Renal cortex interstitium (tissue), 15 donors: ENCODE measurements at places on chromosomes 12 and 14.
A peak's percentile ranks its signal among the peaks of the same experiment; 100 is the strongest.

GRCh38 chr12:43294916-43295315 lies 257.1 kb downstream of the ADAMTS20 start:
- DNase-seq = no peak

GRCh38 chr14:103155010-103155409 lies 31.7 kb downstream of the TNFAIP2 start:
- DNase-seq = no peak

DNA sequence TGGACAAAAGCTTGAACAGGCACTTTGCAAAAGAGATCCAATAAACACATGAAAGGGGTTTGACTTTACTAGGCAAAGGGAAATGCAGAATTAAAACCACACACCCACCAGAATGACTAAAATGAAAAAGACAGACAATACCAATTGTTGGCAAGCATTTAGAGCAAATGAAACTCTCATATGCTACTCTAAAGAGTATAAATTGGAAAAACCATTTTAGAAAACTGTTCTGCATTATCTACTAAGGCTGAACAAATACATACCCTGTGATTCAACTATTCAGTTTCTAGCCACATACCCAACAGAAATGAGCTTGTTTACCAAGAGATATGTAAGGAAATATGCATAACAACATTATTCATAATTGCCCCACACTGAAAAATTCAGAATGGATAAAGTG lies 8.5 kb upstream of the IL22 start:
- no peak for DNase-seq

DNA sequence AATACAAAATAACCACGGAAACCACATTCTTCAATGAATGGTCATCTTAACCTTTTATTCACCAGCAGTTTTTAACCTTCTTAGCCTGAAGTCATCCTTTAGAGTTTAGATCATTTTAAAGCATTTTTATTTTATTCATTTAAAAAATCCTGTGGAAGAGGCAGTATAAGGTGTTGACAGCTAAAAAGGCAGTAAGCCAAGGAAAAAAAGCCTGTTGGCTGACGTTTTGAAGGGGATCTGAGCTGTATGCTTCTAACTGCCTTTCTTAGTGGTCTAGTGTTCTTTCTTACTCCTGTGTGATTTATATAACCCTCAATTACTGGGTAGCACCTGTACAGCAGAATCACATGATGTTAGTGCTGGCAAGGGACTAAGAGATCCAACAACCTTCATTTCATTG lies 438.3 kb upstream of the SEL1L start:
- DNase-seq = no peak

GRCh38 chr12:83889745-83890144 lies 1022.9 kb downstream of the SLC6A15 start:
- no peak for DNase-seq

GRCh38 chr14:90087433-90087832 lies 25.6 kb downstream of the KCNK13 start:
- DNase-seq = no peak

GRCh38 chr14:64550621-64551333 lies 1.0 kb downstream of the PPP1R36 start:
- no peak for DNase-seq

DNA sequence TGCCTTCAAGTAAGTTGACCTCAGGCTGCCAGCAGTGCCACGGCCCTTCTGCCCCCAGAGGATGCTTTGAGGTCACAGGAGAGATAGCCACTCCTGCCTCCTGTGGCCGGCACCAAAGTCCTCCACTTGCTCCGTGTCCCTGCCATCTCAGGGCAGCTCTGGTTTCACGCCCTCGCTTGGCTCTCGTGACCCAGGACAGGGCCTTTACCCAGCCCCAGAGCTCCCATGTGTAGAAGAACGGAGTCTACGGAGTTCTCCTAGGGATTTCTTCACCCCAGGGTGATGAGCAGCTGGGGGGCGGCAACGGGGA lies 178.1 kb downstream of the ADGRD1 start:
- no peak for DNase-seq

- DNase-seq = no peak
Measured at GRCh38 chr14:68135566-68135965, 316.0 kb downstream of the RAD51B start.

DNA sequence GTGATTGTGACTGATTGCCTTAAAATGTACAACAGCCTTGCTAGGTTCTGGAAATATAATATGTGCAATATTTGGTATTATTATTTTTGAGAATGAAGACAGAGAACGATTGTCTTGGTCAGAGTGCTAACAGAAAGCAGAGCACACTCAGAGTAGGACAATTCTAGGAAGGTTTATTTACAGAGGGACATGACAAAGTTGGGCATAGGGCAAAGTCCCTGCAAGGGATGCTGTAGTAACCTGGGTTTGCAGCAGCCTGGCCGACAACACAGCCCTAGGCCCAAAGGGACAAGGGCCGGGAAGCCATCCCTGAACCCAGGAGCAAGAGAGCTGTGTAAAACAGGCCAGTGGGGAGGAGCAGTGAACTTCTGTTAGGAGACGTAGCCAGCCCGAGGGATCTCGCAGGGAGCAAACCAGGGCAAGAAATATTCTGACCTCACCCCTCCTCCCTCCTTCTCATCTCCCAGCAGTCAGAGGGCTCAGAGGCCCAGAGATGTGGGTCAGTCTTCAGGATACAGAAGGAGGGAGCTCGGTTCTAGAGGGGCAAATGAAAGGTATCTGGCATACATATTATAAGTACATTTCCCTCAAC lies 51.0 kb upstream of the FERMT2 start:
- no peak for DNase-seq

- no peak for DNase-seq
Measured at GRCh38 chr14:100907240-100907639, 3.7 kb upstream of the RTL1 start.

DNA sequence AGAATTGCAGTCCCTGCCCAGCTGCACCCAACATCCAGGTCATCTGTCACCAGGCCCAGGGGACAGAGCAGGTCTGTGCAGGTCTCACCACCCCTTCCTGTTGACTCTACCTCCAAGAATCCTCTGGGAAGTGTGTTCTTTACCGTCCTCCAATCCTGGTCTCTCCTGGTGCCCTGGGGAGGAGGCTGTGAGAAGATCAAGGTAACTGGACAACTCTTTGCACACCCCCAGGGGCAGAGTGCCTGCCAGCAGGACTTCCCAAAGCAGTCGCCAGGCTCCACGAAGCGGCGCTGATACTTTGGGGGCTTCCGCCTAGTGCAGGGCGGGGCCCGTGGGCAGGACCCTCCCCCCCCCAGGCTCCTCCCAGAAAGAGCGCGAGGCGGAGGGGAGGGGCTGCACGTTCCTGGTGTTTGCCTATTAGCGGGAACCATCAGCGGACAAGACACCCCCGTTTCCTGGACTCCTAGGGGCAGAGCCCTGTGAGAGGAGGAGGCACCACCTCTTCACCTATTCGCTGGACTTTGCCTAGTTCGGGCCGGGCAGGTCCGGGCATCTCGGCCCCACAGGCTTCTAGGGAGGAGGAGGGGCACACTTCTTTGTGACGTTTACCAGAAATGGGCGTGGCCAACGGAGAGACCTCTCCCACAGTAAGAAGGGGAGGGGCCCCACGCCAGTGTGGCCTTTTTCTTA lies 918.0 kb downstream of the AACS start:
- peak; percentile 85 for DNase-seq

- no peak for DNase-seq
Measured at GRCh38 chr12:46892887-46893286, 67.1 kb upstream of the SLC38A4 start.

- DNase-seq = no peak
Measured at GRCh38 chr14:54610051-54610977, 43.4 kb downstream of the SAMD4A start.

- DNase-seq = no peak
Measured at GRCh38 chr12:47411966-47412365, 293.9 kb downstream of the RPAP3 start.

DNA sequence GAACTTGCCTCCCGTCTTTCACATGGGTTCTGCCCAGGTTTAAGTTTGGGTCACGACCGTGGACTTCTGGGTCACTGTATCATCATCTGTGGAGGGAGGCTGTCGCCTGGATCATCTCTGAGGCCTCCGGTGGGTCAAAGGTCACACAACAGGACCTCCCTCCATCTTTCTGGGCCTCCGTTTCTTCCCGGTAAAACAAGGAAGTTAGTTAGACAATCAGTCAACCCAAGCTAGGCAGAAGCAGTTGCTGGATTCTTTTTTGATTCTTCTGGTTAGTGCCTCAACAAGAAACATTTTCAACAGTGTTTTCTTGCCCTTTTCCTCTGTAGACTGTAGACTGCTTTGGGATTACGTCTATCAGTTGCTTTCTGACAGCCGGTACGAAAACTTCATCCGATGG lies 186.6 kb upstream of the BCL2L14 start:
- no peak for DNase-seq

GRCh38 chr12:40049268-40049667 lies 56.6 kb downstream of the SLC2A13 start:
- no peak for DNase-seq

GRCh38 chr12:45411626-45412025 lies 195.7 kb downstream of the ANO6 start:
- no peak for DNase-seq

GRCh38 chr12:68100241-68100640 lies 59.3 kb downstream of the IFNG start:
- no peak for DNase-seq

GRCh38 chr14:92706386-92706785 lies 42.0 kb downstream of the LGMN start:
- no peak for DNase-seq

GRCh38 chr14:58812050-58812910 lies 174.5 kb downstream of the DACT1 start:
- DNase-seq = no peak

DNA sequence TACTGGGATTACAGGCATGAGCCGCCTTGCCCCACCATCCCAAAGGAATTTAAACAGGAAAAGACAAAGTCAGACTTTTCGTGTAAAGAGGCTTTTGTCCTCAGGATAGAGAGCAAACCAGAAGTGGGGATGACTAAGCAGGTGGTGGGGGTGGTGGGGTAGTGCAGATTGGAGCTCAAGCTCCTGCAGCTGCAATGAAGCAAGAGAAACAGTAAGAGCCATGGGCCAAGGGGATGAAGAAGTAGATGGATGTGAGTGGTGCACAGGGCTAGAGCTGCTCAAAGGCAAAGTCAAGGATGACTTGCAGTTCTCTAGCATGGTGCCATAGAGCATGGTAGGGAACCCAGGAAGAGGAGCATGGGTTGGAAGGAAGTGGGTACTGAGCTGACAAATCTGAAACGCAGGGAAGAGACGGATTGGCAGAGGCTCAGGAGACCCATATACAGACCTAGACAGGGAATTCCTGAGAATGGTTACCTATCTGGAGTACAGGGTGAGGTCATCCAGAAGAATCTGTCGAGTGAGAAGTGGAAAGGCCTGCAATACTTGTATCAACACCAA lies 11.4 kb upstream of the RNF34 start:
- no peak for DNase-seq

GRCh38 chr12:62916632-62917425 lies 18.1 kb downstream of the PPM1H start:
- DNase-seq = no peak

DNA sequence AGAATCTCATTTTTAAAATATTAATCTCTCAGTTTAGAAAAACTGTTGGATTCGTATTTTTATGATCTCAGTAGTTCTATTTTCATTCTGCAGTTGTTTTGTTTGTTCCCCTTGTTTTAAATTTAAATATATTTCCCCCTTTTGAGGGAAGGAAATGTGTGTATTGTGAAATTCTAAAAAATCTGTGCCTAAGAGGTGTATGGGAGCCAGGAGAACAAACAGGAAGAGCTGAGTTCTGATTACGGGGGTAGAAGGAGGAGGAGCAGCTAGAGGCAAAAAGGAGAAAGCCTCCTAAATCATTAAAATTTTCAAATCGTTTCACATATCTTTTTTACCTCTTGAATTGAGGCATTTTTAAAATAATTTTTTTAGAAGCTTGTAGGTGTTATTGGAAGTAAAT lies 2.3 kb downstream of the RDH12 start:
- DNase-seq = no peak

DNA sequence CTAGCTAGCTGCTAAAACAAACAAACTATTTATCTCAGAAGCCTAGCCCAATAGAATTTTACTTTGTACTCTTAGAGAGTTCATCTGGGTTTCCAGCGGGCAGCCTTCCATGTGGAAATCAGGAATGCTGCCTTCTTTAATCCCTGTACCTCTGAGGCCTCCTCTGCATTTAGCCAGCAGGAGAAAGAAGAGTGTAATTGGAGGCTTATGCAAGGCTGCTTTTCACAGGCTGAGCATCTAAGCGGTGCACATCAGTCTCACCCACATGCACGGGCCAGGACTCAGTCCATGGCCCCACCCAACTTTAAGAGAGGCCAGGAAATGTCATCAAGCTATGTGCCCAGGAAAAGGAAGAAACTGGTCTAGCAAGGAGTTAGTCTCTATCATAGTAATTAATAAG lies 14.0 kb upstream of the PTGDR start:
- no peak for DNase-seq

DNA sequence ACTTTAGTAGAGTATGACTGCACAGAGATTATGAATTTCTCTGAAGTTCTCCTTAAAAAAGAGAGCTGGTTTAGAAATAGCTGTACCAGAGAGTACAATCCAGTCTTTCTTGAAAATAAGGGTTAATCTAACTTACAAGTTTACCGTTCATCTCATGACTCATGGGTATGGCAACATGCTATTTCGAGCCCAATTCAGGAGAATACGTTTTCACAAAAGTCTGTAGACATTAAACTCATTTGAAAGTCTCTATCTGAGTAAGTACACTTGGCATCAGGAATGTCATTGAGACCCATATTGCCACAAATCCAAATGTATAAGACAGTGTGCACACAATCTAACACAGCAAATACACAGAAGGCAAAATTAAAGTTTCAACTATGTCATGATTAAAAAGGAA lies 160.5 kb downstream of the PIK3C2G start:
- DNase-seq = no peak

DNA sequence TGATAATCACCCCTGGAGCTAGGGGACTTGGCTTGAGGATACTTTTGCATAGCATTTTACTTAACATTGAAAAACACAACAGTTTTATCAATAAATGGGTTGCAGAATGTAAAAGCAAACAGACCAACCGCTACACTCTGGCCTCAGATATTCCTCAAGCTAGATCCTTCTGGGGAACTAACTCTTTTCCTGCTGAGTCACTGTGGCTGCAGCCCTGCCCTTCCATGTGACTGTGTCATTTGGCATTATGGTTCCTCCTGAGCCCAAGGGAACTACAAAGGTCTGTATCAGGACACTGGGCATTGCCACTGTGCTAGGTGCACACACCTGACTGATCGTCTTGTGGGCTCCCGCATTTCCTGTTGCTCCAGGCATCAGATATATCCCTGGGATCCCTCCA lies 56.6 kb downstream of the TTC9 start:
- no peak for DNase-seq

GRCh38 chr14:52840877-52841276 lies 49.5 kb upstream of the GNPNAT1 start:
- no peak for DNase-seq

GRCh38 chr14:85441909-85442643 lies 87.9 kb upstream of the FLRT2 start:
- DNase-seq = no peak
